ENCODE measurements at places on chromosomes 11 and 22.

DNA sequence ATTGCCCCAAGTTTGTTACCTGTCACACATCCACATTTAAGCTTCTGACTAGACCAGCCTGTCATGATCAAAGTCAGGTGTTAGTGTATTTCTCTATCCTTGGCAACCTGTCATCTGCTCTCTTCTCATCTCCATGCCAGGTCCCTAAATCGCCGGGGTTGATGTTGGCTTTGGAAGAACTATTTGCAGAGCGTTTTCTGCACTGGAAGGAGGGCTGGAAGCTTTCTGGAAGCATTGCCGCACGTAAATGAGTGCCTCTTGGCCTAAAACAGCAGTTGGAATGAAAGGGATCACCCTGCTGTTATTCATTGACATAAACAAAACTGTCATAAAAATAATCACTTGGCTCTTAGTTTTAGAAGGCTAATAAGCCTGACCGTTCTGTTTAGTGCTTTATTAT is 1.4 kb downstream of the TTC12 start:
- no peak for DNase-seq

DNA sequence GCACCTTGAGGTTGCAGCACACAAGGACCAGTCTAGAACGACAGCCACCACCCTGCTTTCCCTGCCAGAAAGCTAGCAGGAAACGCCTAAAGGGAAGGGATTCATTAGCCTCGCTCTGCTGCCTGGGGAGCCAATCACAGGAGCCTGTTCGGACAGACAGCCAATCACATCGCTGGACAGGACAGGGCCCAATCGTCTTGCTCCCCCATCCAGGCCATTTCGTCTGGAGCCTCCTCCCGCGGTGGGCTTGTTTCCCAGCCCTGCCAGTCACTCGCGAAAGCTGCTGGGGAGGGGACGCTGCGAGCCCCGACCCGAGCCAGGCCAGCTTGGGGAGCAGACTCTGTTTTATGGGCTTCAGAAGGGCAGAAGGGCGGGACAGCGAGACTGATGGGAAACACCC is 79.8 kb upstream of the NCAM1 start:
- DNase-seq = no peak

GRCh38 chr11:93895106-93895862 is 44.9 kb upstream of the VSTM5 start:
- peak; percentile 29 for DNase-seq

GRCh38 chr11:4511282-4512245 is 29.1 kb downstream of the OR52K1 start:
- DNase-seq = no peak

DNA sequence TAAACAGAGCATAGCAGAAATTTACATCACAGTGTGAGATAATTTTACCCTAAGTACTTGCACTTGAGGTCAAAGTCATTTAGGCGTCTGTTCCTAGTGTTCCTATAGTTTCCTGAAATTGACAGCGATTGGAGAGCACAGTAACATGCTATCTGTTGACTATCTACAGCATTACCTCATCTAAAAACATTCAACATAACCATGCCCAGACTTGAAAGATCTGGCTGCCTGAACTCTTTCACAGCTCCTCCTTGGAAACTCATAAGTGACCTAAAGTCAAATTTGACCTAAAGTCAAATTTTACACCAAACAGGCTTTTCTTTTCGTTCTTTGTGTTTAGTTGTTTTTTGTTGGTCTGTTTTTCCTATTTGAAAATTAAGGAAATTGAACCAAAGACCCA is 233.8 kb upstream of the UBASH3B start:
- no peak for DNase-seq

- DNase-seq = no peak
These were observed 6.5 kb upstream of the RBM14 start for GRCh38 chr11:66609721-66610617.

DNA sequence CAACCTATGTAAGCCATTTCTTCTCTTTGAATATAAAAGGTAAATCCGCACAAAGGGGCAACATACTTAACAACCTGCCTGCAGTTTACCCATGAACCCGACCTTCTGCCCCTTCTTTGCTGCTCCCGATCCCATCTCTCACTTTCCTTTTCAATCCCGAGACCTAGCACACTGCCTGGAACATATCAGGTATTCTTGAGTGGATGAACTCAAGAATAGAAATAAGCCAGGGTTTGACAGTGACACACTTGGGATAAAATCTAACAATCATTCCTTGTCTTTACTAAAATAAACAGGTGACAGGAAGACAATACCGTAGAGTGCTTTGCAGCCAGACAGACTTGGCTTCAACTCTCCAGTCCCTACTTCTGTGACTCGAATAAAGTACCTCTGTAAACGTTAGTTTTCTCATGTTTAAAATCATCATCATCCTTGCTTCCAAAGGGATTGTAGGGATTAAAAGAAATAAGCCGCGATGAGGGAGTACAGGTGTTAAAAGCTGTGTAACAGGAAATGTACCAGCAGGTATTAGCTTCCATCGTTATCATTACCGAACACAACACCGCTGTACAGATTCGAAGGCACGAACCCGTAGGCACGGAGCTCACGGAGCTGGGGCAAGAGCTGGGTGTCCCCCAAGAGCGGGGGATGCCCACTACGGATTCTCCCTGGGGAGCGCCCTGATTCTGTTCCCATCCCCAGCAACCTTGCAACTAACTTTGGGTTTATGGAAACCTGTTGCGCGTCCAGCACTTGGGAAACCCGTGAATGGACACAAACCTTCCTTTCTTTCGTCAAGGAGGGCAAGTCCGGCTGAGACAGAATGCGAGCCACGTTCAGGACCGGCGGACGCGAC is 720 bp downstream of the UFD1 start:
- DNase-seq = no peak

DNA sequence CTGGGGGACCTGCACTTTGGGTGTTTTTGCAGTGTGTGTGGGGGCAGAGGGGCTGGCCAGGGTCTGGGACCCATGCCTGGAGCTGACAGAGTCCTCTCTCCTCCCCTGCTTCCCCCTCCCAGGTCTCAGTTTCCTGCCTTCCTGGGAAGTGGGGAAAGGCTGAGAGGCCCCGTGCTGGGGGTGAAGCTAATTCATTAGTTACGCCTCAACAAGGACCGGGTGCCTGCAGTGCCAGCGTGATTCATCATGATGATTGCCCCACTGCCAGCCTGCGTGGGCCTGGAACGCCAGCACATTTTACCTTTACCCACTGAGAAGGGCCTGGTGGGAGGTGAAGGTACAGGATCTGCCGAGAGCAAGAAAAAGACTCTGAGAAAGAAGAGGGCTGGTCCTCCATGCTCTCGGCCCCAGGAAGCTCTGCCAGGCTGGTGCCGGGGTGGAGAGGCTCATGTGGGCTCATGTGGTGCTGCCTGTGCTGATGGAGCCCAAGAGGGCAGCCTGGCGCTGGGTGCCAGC is 2.9 kb upstream of the LRRC10B start:
- no peak for DNase-seq

DNA sequence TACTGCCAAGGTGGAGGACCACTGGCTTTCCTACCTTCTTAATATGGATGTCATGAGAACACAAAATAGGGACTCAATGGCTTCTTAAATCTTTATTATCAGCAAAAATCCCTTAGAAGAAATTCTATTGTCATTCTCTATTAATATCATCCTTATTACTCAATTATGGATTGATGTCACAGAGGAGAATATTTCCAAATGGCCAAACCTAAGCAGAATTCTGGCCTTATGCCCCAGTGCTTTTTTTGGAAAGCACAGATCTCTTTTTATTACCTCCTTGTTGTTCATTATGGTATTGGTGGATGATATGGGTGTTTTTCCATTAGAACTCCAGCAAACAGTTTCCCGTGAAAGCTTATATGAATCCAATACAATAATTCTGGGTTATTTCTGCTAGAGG is 9.9 kb downstream of the CRTAM start:
- no peak for DNase-seq

Data from hepatic stellate cell (primary cell).